MCF 10A (cell line): ENCODE measurements at places on chromosomes 2 and 18. TPM values are rescaled to one million over a fixed set of nuclear protein-coding genes. Genes with fewer than 3 reads are reported as not detected.

MYO1B gene
- 204 and 241 TPM in 2 replicates for total RNA-seq

IL36G gene
- total RNA-seq, result not detected in 2 replicates

KLHL14 gene
- not detected in 2 replicates for total RNA-seq

HADHA gene
- 132 and 152 TPM in 2 replicates for total RNA-seq

ZBTB14 gene
- 7.3 and 8.6 TPM in 2 replicates for total RNA-seq

IGFBP2 gene
- 18.3 and 32.0 TPM in 2 replicates for total RNA-seq

TAF4B gene
- total RNA-seq, result 5.8 and 9.2 TPM in 2 replicates

LBX2 gene
- total RNA-seq, result not detected in 2 replicates

BCL2 gene
- total RNA-seq, result 3.0 and 5.7 TPM in 2 replicates

RUFY4 gene
- total RNA-seq, result not detected in 2 replicates

IL1R2 gene
- total RNA-seq, result not detected in 2 replicates

C2orf66 gene
- 0.61 and 0.98 TPM in 2 replicates for total RNA-seq

SPATS2L gene
- total RNA-seq, result 67.5 and 68.3 TPM in 2 replicates

METTL5 gene
- total RNA-seq, result 68.0 and 109 TPM in 2 replicates

APOB gene
- total RNA-seq, result 0.05 TPM in 1 of 2 replicates, not detected in the other

LYG2 gene
- not detected in 2 replicates for total RNA-seq

BOD1L2 gene
- not detected in 2 replicates for total RNA-seq

GYPC gene
- not detected in 2 replicates for total RNA-seq

FASTKD2 gene
- 28.9 and 34.6 TPM in 2 replicates for total RNA-seq

PSTPIP2 gene
- 27.8 and 27.9 TPM in 2 replicates for total RNA-seq

TMEFF2 gene
- not detected in 2 replicates for total RNA-seq

IL18R1 gene
- total RNA-seq, result 3.5 and 6.7 TPM in 2 replicates

FRZB gene
- total RNA-seq, result 0.09 and 0.20 TPM in 2 replicates

ITGA4 gene
- 0.19 and 0.42 TPM in 2 replicates for total RNA-seq

SCN3A gene
- total RNA-seq, result not detected in 2 replicates

NOL4 gene
- total RNA-seq, result not detected in 2 replicates

RESP18 gene
- total RNA-seq, result not detected in 2 replicates

NABP1 gene
- 81.8 and 96.3 TPM in 2 replicates for total RNA-seq

KIAA2012 gene
- not detected in 2 replicates for total RNA-seq

GPR39 gene
- total RNA-seq, result 7.2 and 7.7 TPM in 2 replicates

ALPI gene
- not detected in 2 replicates for total RNA-seq

ZNF396 gene
- total RNA-seq, result 1.2 and 2.0 TPM in 2 replicates

IL37 gene
- total RNA-seq, result not detected in 2 replicates

AQP4 gene
- not detected in 2 replicates for total RNA-seq

CNDP1 gene
- not detected in 2 replicates for total RNA-seq

APLF gene
- 4.0 TPM in 2 replicates for total RNA-seq

CCNYL1 gene
- total RNA-seq, result 19.7 and 23.3 TPM in 2 replicates

ONECUT2 gene
- 0.49 and 0.89 TPM in 2 replicates for total RNA-seq

FOXD4L1 gene
- 0.63 and 0.98 TPM in 2 replicates for total RNA-seq

NGEF gene
- total RNA-seq, result 2.7 and 7.4 TPM in 2 replicates

KATNAL2 gene
- total RNA-seq, result 2.1 and 3.5 TPM in 2 replicates

FEV gene
- not detected in 2 replicates for total RNA-seq

TACR1 gene
- total RNA-seq, result not detected in 2 replicates

PASK gene
- 9.0 and 19.4 TPM in 2 replicates for total RNA-seq

MSH6 gene
- 40.3 and 45.3 TPM in 2 replicates for total RNA-seq

TMEM37 gene
- total RNA-seq, result 0.17 TPM in 1 of 2 replicates, not detected in the other

VIT gene
- total RNA-seq, result not detected in 2 replicates

PAIP2B gene
- 1.4 and 1.8 TPM in 2 replicates for total RNA-seq

MEP1B gene
- not detected in 2 replicates for total RNA-seq

SCN2A gene
- not detected in 2 replicates for total RNA-seq

RNF152 gene
- total RNA-seq, result 1.7 and 2.9 TPM in 2 replicates

EGR4 gene
- 0.22 and 0.37 TPM in 2 replicates for total RNA-seq

REG3A gene
- total RNA-seq, result not detected in 2 replicates

ZBTB7C gene
- 0.42 and 0.69 TPM in 2 replicates for total RNA-seq

C2orf76 gene
- 9.7 and 9.8 TPM in 2 replicates for total RNA-seq

SLC23A3 gene
- total RNA-seq, result 1.7 and 2.6 TPM in 2 replicates

DNAJC5G gene
- total RNA-seq, result not detected in 2 replicates
